Activated gamma-delta T cell treated with anti-CD3 and anti-CD28 coated beads, Interleukin-2, amount 50 U/mL, for 16 hours (primary cell): ENCODE measurements at places on chromosomes 1 and 21.

- no peak for DNase-seq
Measured at GRCh38 chr1:74693473-74693872, 19.9 kb upstream of the ERICH3 start.

DNA sequence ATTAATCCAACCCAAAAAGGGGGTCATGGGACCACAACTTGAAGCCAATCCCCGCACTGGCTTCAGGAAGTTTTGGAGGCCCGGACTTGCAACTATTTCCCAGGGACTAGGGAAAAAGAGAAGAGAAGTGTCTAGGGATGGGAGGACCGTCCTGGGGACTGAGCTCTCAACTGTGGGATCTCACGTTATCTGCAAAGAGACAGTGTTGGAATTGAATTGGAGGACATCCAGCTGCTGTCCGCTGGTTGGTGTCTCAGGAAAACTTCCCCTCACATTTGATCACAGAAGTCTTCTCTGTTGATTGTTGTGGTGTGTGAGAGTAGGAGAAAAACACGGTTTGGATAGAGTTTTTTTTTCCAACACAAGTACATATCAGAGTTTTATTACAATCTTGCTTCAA, 46.2 kb upstream of the CITED4 start:
- DNase-seq = no peak

DNA sequence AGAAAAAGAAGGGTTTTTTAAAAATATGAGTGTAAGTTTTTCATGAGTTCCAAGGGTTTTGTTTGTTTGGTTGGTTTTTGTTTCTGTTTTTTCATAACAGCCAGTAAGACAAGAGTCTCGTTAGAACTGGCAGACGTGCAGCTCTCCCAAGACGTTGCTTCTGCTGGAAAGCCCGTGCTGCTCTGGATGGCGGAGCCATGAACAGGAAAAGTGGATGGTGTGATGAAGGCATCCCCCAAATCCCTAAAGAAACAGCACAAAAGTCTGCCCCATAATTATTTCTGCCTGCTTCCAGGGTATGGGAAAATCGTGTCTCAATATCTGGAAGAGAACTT, 157.9 kb upstream of the BACE2 start:
- no peak for DNase-seq

DNA sequence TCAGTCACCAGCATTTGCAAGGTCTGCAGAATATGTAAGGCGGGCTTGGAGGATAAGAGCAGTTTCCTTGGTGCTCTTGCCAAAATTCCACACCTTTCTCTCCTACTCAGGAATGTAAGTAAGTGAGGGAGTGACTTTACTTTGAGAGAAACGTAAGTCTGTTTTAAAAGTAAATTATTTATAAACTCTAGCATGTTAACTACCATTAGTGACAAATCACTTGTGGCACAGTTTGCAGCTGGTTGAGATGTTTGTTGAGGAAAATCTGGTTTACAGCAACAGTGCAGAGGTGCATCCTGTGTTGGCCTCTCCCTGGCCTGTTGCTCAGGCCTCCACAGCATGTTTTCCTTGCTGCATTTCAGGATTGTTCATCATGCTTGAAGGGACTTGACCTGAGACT, 8.5 kb downstream of the CGN start:
- no peak for DNase-seq

- DNase-seq = no peak
Measured at GRCh38 chr1:153978274-153978909, 918 bp upstream of the JTB start.

DNA sequence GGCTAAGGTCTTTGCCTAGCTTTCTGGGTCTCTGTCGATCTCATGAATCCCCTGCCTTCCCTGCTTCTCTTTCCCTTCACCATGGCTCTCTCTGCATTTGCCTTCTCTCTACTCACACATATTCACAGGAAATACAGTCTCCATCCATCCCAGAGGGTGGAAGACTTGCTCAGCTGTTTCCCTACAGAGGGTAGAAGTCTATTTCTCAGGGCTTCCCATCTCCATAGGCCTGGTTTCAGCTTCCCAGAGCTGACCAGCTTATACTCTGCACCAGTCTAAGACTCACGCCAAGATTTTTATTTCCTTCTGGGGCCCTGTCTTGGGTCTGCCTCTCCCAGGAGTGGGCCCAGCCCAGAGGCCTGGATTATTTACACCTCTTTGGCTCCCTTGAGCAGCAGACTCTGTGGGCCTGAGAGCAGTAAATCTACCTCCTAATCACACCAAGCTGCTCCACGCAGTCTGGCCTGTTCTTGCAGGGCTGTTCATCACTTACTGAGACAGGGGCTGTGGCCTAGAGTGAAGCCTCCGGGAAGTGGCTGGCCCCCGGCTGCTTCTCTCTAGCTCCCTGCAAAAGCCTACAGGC, 102.5 kb downstream of the PLXNA2 start:
- no peak for DNase-seq

DNA sequence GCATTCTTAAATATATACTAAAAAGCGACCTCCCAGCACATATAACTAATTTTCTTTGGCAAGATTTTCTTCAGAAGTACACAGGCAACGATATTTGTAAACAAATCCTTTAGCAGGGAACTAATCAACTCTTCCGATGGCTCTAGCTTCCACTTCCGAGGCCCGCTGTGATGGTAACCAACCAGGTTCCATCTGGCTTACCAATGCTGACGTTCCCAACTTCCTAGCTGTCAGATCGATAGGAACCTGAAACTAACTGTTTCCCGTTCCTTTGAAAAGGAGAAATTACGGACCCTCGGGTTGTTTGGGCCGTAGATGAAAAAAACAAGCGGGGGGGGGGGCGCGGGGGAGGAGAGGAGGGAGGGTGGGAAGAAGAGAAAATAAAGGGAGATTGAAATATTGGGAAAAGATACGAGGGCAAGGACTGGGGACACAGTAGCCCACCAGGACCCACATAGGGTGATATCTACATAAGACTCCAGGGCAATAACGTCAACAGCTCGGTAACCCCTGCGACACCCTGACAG, 513 bp downstream of the GTF2B start:
- DNase-seq = no peak

- DNase-seq = no peak
Measured at GRCh38 chr1:226863446-226863845, 7.0 kb upstream of the PSEN2 start.

GRCh38 chr21:34596561-34597271, 18.2 kb downstream of the RCAN1 start:
- no peak for DNase-seq
